Gastroesophageal sphincter (tissue), 4 donors: ENCODE measurements at places on chromosomes 1 and 21. TPM values are rescaled to one million over a fixed set of nuclear protein-coding genes. Genes with fewer than 3 reads are reported as not detected.

Gene ADGRL2
- total RNA-seq = 69.4 TPM

Gene GJA9
- total RNA-seq = not detected

Gene ANKRD45
- total RNA-seq = 1.0 TPM

Gene COL9A2
- 7.2 TPM for total RNA-seq

Gene IER5
- 16.7 TPM for total RNA-seq

Gene RHCE
- total RNA-seq = not detected

Gene DPT
- 141 TPM for total RNA-seq

Gene PAQR6
- 1.6 TPM for total RNA-seq

Gene VWA5B1
- total RNA-seq = not detected

Gene ZNF644
- total RNA-seq = 55.3 TPM

Gene XKR8
- 6.0 TPM for total RNA-seq
